ENCODE measurements at places on chromosomes 13 and 19.

GRCh38 chr19:7682175-7682855 lies 1.7 kb downstream of the TRAPPC5 start:
- DNase-seq: no peak

GRCh38 chr19:3359015-3359918 lies 7.1 kb upstream of the NFIC start:
- DNase-seq: peak; percentile 17

DNA sequence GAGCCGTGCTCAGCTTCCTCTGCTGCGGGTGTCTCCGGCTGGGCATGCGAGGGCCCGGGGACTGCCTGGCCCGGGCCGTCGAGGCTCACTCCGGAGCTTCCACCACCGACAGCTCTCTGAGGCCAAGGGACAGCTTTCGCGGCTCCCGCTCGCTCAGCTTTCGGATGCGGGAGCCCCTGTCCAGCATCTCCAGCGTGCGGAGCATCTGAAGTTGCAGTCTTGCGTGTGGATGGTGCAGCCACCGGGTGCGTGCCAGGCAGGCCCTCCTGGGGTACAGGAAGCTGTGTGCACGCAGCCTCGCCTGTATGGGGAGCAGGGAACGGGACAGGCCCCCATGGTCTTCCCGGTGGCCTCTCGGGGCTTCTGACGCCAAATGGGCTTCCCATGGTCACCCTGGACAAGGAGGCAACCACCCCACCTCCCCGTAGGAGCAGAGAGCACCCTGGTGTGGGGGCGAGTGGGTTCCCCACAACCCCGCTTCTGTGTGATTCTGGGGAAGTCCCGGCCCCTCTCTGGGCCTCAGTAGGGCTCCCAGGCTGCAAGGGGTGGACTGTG lies 1.2 kb downstream of the S1PR4 start:
- no peak for DNase-seq

GRCh38 chr13:92488249-92488852 lies 738.3 kb upstream of the GPC6 start:
- no peak for DNase-seq

- no peak for DNase-seq
Observed at GRCh38 chr13:34019870-34020269, 201.9 kb downstream of the RFC3 start.

DNA sequence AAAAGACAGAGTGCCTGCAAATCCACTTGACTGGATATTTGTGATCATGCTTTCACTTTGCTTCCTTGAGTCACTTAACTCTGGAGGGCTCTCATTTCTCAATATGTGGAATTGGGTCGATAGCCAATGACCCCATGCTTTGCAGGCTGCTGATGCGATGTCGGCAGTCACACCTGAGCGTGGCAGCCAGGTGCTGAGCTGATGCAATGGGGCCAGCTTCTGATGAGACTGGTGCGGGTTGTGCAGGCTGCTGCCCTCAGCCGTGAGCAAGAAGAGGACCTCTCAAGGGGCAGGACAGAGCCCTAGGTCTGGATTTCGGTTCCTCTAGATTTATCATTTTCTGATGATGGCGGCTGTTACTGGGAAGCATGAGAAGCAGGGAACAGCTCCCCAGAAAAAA lies 334.1 kb downstream of the TEX29 start:
- no peak for DNase-seq

GRCh38 chr19:31448221-31448657 lies 99.0 kb upstream of the TSHZ3 start:
- no peak for DNase-seq

- no peak for DNase-seq
Observed at GRCh38 chr19:38990949-38991697, 15.6 kb upstream of the FBXO17 start.
